ENCODE measurements at places on chromosomes 2 and 18. TPM values are rescaled to one million over a fixed set of nuclear protein-coding genes. Genes with fewer than 3 reads are reported as not detected.

DNA sequence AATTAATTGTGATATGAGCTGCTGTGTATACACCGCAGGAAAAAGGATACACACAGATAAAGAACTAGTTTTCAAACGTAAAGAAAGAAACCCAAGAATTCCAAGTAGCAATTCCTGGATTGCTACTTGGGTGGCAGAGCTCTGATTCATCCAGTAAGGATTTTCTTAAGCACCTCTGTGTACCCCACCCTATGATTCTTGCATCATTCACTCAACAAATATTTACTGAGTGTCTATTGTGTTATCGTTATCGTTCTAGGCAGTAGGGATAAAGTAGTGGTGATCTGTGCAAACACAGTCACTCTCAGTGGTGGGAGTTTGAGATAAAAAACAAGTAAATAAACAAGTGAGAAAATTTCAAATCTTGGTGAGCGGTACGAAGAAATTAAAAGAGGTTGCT, 4.9 kb upstream of the TMEM200C start:
- DNase-seq = peak; percentile 18

GRCh38 chr2:71530641-71531332, 77.4 kb downstream of the DYSF start:
- no peak for DNase-seq

Gene RSAD2
- total RNA-seq = 4.4 TPM

Gene ABCA12
- total RNA-seq = 2.8 TPM

GRCh38 chr2:171237751-171238505, 77.2 kb upstream of the TLK1 start:
- no peak for DNase-seq

GRCh38 chr2:15807418-15808203, 132.7 kb upstream of the MYCN start:
- no peak for DNase-seq

Data from foreskin keratinocyte (primary cell).